ENCODE measurements at places on chromosomes 2 and 18. TPM values are rescaled to one million over a fixed set of nuclear protein-coding genes. Genes with fewer than 3 reads are reported as not detected.

DSG4 gene
- not detected for total RNA-seq

SMIM21 gene
- total RNA-seq: not detected

PRKAG3 gene
- total RNA-seq: not detected

NEB gene
- 1.2 TPM for total RNA-seq

COL5A2 gene
- 1.8 TPM for total RNA-seq
